CD4-positive, alpha-beta T cell treated with Interleukin-12 subunit alpha and Interleukin-12 subunit beta, for 1 hour (primary cell): ENCODE measurements at places on chromosomes 11 and 22.

DNA sequence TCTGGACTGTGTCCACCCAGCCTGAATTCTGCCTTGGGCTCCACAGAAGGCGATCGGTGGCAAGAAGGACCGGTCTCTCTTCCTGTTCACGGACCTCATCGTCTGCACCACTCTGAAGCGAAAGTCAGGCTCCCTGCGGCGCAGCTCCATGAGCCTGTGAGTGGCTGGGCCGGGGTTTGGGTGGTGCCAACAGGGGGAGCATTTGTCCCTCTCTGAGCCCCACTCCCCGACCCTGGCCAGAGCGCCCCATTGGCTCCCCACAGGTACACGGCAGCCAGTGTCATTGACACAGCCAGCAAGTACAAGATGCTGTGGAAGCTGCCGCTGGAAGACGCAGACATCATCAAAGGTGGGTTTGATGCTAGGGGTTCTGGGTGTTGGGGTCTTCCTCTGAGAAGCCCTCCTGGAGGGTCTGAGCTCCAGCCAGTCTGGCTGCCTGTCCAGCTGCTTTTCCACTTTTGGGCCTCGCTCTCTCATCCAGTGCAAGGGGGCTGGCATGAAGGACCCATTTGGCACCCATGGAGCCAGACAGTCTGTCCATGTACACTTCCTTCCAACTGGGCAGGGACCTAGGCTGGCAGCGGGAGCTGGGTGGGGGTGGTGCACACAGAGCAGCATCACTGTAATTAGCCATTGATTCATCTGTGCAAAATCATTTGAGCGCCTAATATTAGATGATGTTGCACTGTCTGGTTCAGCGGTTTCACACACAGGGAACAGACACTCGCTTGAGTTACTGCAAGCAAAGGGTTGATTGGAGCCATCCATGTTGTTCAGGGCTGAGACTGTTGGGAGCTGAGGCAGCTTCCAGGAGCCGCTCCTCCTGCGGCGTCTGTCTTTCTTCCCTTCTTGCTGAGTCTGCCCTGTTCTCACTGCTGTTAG lies 19.0 kb upstream of the RELT start:
- no peak for DNase-seq

GRCh38 chr11:45852712-45853101 lies 5.4 kb downstream of the CRY2 start:
- no peak for DNase-seq

GRCh38 chr11:79896258-79896657 lies 455.4 kb upstream of the TENM4 start:
- DNase-seq, result no peak

- no peak for DNase-seq
Measured at GRCh38 chr22:37333724-37334460, 51.6 kb downstream of the CYTH4 start.

GRCh38 chr11:72380132-72380503 lies 54.2 kb downstream of the CLPB start:
- no peak for DNase-seq

DNA sequence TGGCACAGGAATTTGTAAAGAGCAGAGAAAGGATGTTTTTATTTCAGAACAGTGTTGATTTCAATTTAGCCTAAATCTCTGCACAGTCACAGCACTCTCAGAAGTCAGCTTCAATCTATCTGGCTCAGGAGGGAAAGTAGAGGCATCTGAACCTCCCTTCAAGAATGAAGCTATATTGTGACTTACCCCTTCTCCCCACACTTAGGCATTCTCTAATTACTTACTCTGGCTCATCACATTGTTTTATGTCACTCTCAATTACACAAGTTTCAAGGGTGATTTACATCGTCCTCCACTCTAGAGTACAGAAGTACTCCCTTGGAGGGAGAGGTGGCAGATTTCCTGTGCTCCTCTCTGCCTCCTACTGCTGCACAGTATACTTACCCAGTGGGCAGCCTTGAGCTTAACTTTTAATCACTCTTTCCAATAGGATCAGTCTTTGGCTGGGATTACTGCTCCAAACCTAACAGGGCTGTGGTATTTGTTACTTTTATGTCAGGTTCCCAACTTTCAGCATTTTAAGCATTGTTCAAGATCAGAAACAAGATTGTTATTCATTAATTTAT lies 211.4 kb downstream of the AASDHPPT start:
- DNase-seq, result no peak

GRCh38 chr22:23380230-23380573 lies 199.9 kb downstream of the IGLL1 start:
- DNase-seq, result no peak

DNA sequence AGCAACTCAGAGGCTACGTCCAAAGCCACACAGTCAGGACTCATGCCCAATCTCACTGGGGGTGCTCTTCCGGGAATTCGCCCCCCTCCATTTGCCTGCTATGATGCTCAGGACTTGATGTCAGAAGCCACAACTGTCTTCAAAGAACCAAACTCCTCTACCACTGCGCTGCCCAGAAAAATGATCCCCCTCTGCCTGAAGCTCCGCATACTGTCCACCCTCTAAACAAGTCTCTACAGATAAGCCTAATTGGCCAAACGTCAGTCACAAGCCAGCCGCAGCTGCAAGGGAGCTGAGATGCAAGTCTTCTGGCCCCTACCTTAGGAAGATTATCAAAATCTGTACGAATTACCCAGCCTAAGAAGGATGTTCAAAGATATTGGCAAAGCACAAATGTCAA lies 294.6 kb downstream of the BUD13 start:
- no peak for DNase-seq

- no peak for DNase-seq
Measured at GRCh38 chr11:115741376-115742107, 237.3 kb upstream of the CADM1 start.

DNA sequence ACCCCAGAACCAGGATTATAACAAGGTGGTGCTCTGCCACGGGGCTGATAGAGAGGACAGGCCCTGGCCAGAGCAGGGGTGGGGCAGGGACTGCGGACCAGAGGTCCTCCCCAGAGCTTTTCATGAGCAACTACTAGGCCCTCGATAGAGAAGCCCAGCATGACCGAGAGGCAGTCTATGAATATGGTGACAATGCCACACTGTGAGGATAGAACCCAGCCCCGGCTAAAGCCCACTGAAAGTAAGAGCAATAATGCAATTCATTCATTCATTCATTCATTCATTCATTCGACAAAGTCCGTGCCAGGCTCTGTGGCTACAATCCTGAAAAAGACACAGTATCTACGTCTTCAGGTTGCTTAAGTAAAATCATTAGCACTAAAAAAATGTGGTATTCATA lies 35.6 kb upstream of the CD5 start:
- DNase-seq, result no peak

DNA sequence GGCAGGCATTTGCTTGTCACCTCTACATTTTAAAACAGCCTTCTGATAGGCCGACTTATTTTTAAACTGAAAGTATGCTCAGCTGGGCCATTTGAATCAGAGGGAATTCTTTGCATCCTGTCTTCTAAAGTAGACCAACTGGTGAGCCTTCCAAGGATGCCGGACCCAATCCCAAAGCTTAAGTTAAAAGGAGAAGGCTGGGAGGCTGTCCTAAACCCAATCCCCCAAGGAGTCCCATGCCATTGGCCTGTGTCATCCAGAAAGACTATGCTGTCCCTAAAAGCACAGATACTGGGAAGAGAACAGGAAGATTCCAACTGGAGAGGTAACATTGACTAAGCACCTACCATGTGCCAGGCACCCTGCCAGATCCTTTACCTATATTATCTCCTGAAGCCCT lies 18.0 kb downstream of the TENM4 start:
- no peak for DNase-seq

DNA sequence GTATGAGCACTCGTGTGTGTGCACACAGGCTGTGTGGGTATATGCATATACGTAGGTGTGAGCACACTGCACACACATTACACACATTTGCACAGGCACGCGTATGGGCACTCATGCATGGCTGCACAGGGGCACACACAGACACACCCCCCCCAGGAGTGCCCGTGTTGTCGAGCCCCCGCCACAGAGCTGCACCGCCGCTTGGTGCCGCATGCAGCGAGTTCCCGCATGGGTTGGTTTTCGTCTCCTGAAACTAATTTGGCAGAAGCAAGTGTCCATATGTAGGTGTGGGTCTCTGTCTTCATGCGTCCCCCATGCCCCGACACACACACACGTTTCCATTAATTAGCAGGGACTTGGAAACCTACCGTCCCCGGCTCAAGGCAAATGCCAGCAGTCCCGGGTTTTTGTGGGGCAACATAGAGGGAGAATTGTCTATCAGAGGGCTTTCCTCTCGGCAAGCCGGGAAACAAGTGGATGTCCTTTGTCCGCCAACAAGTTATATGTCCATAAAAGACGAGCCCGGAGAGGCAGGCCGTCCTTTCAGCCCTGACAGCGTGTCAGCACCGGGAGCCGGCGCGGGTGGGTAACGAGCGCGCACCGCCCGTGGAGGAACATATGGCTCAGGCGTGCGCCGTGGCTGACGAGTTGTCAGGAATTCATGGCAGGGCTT lies 1291.7 kb downstream of the BRD1 start:
- no peak for DNase-seq

- DNase-seq, result no peak
Measured at GRCh38 chr11:18171377-18172000, 1.1 kb upstream of the MRGPRX4 start.

DNA sequence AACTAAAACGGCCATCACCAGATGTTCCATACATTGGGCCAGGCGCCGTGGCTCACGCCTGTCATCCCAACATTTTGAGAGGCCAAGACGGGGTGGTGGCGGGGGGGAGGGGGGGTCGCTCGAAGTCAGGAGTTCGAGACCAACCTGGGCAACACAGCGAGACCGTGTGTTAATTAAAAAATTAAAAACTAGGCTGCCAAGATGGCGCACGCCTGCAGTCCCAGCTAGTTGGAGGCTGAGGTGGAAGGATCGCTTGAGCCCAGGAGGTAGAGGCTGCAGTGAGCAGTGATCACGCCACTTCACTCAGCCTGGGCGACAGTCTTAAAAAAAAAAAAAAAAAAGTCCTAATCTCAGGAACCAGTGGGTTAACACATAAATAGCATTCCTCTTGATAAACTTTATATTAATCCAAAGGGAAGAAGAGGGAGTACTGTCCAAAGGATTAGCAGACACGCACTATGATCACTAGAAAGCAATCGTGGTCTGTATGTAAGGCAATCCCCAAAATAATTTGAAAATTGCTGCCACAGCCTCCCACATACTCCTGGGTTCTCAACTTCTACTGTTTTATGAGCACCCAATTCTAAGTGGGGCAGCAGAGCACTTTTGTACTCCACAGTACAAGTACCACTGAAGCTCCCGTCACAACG lies 604 bp downstream of the PUS3 start:
- no peak for DNase-seq

DNA sequence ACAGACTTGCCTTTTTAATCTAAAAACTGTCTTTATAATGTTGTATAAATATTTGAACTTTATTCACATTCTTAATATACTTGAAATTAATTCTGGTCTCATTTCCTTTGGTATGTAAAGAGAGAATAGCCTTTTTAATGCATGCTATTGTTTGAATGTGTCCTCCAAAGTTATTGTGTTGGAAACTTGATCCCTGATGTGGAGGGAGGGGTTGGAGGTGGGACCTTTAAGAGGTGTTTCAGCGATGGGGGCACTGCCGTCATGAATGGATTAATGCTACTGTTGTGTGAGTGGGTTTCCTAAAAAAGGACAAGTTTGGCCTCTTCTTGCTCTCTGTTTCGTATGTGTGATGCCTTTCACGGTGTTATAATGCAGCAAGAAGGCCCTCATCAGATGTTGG lies 131.7 kb downstream of the DDX10 start:
- no peak for DNase-seq

DNA sequence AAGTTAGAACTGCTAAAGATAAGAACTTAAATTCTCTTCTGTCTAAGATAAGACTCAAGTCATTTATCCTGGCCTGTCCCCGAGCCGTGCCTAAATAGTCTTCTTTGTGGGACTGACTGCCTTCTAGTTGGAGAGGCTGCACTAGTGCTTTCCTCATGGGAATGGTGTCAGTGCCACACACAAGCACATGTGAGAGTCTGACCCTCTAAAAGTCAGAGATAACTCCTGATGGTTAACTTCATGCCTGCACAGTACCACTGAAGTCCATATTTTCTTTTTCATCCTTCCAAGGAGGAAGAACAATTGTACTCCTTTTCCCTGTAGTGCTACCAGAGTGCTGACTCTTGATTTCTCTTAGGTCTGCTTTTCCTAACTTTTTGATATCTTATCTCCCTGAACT lies 309.7 kb downstream of the TMEM135 start:
- DNase-seq, result no peak

DNA sequence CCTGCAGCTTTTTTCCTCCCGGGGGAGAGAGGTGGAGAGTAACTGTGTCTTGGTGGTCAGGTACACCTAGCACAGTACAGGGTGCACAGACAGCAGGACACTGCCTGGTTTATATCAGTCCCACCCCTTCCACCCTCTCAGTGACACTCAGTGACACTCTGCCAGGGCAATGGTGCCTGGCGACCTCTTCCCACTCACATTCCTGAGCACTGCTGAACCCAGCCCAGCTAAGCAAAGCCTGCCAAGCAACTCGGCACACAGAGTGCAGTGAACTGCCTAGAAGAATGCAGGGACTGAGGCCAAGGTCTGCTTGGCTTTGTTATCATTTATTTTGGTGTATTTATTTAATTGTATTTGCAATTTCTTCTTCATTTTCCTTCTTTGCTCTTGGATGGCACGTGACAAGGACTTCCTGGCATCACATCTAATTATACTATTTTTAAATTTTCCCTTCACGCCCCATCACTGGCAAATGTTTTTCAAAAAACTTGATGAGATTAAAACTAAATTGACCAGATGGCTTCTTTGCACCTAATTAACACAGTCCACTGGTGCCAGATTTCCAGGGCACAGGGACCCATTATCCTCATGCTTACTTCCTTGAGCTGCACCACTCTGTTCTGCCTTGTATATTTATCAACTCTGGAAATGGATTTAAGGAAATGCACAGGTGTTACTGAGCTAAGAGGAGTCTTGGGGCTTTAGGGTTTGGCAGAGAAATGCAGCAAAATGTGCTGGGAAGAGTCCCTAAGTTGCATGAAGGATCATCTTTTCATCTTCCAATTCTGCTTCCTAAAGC lies 205.6 kb downstream of the ADAMTS15 start:
- no peak for DNase-seq

GRCh38 chr11:17845431-17845881 lies 110.9 kb downstream of the KCNC1 start:
- no peak for DNase-seq

- no peak for DNase-seq
Measured at GRCh38 chr11:95242091-95242844, 11.3 kb upstream of the SESN3 start.

GRCh38 chr11:79312617-79313529 lies 128.0 kb downstream of the TENM4 start:
- DNase-seq, result no peak
